T-helper 2 cell treated with Interferon-gamma antibody and Interleukin-4, amounts not matched to agents 5 μg/mL and 100 μg/mL, for 36 hours (primary cell): ENCODE measurements at places on chromosomes 5 and 9.

- DNase-seq, result peak; percentile 8
Observed at GRCh38 chr9:123637945-123638634, 282.1 kb downstream of the CRB2 start.

GRCh38 chr9:89605465-89606048 is 745 bp downstream of the GADD45G start:
- DNase-seq, result peak; percentile 78

- DNase-seq, result no peak
Observed at GRCh38 chr5:79582186-79582585, 30.1 kb upstream of the TENT2 start.

DNA sequence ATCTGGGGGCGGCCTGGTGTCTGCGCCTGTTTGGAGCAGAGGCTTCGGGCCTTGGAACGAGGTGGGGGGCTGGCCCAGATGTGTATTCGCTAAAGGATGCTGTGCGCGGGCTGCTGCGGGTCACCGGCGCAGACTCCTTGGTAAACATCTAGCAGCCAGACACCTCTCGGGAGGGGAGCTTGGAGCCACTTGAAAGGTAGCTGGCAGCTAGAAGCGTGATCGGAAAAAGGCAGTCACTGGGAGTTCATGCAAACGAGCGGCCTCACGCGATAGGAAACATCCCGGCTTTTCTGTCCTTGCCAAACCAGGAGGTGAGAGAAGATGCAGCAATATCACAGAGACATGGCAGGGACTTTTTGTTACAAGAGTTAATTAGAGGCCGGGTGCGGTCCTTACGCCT is 8.1 kb downstream of the LAMC3 start:
- no peak for DNase-seq

DNA sequence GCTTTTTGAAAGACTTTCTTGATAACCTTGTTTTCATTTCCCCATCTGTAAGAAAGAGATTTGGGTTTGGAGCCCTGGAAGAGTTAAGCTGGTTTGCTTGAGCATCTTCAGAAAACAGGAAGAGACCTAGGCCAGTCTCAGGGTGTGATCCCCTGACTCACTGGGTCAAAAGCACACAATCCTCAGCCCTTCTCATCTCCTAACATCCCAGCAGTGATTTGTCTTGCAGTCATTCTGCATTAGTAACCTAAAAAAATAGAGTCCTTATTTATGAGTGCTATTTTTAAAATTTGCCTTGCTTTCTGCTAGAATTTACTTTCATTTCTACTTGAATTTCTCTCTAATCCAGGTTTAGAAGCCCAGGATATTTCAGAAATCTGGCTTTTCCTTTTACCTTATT is 16.4 kb upstream of the ARSB start:
- DNase-seq, result no peak

DNA sequence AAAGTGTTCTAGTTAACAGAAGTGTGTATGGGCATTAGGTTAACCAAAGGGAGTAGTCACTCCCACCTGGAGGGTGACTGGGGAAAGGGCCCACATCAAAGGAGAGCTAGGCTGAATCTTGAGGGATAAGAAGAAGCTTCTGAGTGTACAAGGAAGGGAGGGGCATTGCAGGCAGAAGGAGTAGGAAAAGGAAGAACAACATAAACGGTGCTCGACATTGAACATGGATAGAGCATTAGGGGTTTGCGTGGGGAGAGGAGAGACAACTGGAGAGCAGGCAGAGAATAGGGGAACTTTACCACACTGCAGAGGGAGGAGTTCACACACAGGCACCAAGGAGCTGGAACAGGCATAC is 5.3 kb upstream of the GLRX start:
- no peak for DNase-seq

GRCh38 chr5:142881784-142882126 is 111.6 kb downstream of the ARHGAP26 start:
- no peak for DNase-seq

GRCh38 chr9:131148966-131149687 is 23.7 kb downstream of the NUP214 start:
- DNase-seq, result no peak

DNA sequence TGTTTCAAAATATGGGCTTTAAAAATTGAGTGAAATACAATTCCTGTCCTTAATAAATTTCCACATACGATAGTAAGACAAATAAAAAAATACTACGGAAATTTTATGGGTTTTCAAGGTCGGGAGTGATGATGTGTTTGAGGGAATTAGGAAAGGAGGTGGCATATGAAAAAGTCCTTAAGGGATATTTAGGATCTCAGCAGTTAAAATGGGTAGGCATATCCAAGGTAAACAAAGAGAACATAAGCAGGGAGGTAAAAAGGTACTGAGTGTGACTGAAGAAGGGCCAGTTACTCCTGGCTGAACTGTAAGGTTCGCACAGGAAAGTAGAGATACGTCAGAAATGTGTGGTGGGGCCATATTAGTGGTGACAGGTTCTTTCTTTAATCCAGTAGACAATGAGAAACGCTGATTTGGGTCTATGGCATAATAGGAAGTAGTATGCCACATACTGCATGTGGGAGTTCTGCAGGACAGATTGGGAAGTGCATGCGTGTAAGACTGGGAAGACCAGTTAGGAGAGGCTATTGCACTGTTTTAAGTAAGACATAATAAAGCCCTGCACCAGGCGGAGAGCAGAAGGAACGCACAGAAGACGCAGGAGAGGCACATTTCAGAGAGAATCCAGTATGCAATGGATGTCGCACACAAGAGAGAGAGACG is 937 bp upstream of the HMGCR start:
- DNase-seq, result peak; percentile 15

- peak; percentile 47 for DNase-seq
Observed at GRCh38 chr9:5835808-5836207, 2.9 kb upstream of the ERMP1 start.

DNA sequence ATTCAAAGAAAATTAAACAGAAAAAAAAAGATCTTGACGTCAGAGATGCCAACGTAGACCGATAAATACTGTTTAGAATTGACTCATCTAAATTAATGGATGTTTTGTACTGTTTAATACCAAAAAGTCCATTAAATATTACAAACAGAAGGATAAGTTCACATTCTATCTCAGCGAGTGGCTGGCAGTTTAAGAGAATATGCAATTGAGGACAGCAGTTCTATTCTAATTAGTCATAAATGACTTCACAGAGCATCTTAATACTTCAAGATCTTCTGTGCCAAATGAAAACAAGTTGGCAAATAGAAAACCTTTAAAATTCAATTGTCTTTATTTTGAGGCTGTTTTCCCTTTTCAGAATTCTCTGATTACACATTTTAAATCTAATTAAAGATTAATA is 326.6 kb upstream of the NREP start:
- DNase-seq, result no peak

DNA sequence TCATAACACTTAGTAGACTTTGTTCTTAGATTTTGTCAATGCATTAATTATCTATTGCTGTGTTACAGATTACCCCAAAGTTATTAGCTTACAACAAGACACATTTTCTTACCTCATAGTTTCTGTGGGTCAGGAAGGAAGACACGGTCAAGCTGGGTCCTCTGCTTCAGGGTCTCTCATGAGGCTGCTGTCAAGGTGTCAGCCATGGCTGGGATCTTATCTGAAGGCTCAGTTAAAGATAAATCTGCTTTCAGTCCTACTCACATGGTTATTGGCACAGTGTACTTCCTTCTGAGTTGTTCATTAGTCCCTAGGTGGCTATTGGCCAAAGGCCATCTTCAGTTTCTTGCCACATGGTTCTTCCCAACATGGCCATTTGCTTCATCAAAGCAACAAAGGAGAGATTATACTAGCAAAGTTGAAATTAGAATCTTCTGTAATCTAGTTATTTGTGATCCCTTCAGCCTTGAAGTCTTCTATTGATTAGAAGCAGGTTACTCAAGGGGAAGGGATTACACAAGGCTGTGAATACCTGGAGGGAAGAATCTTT is 25.2 kb downstream of the TDRD7 start:
- no peak for DNase-seq

DNA sequence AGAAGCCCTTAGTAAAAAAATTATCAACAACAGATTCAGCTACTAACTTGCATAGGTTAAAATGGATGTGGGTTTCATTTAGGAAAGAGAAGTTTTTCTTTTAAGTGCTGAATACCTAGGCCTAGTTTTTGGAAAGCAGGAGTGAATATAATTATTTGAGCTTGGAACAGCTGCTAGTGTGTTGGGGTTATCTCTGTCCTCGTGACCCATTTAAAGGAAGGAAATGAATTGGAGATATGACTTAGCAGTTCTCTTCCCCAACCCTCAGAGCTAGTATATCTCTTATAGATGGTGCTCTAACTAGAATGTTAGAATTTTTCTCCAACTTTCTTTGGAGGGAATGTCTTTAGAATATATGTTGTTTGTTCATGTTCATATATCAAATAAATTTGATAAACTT is 38.6 kb downstream of the ZNF366 start:
- DNase-seq, result no peak

- DNase-seq, result no peak
Observed at GRCh38 chr5:150448952-150449516, 505 bp downstream of the RPS14 start.

DNA sequence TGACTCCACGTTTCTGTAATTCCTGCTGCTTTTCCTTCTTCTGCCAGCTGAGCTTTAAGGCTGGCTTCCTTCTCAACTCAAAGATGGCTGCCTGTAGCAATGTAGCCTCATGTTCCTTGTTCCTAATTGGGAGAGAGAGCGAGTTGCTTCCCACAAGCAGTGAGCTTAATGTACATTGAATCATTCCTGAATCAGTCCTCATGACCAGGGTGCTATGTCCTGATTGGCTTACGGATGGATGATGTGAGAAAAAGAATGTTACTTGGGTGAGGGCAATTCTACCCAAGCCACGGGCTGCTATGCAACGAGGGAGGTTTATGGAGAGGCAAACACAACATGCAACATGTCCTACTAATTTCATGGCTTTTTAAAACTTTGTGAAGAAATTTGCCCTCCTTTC is 356.2 kb downstream of the RASEF start:
- DNase-seq, result no peak

- DNase-seq, result no peak
Observed at GRCh38 chr5:133453831-133454230, 158.5 kb downstream of the FSTL4 start.

GRCh38 chr9:105127863-105128220 is 116.6 kb upstream of the SLC44A1 start:
- peak; percentile 47 for DNase-seq

- DNase-seq, result no peak
Observed at GRCh38 chr5:126054577-126055347, 368.4 kb upstream of the GRAMD2B start.

DNA sequence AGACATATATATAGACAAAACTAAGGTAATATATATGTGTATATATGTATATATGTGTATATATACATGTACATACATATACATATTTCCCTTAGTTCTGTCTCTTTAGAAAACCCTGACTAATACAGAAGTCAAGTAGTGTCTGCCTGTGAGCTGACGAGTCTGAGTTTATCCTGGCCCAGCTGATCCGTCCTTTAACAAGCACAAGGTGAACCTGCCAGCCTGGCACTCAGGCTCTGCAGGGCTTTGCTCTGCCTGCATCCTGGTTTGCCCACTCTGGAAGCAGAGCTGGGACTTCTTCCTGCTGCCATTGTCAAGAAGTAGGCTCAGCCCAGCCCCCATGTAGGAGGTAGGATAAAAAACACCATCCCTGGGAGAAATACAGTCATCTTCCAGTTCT is 388.0 kb downstream of the ICE1 start:
- no peak for DNase-seq

DNA sequence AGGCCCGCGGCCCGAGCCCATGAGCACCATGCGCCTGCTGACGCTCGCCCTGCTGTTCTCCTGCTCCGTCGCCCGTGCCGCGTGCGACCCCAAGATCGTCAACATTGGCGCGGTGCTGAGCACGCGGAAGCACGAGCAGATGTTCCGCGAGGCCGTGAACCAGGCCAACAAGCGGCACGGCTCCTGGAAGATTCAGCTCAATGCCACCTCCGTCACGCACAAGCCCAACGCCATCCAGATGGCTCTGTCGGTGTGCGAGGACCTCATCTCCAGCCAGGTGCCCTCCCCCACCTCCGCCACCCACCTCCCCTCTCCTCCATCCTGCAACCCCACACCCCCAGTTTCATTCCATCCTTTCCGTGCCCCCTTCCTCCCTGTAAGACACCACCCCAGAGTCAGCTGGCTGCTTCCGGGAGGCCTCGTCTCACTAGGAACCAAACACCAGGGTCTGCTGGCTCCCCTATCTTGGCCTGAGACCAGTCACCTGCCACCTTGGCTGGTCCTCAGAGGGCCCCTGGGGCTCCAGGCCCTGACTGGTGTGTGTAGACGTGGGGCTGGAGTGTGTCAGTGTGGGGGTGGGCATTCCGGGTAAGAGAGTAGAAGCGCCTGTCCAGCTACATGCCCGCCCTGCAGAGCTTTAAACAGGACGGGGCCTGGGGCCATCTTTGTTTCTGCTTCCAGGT is 655 bp downstream of the GRIN1 start:
- no peak for DNase-seq

DNA sequence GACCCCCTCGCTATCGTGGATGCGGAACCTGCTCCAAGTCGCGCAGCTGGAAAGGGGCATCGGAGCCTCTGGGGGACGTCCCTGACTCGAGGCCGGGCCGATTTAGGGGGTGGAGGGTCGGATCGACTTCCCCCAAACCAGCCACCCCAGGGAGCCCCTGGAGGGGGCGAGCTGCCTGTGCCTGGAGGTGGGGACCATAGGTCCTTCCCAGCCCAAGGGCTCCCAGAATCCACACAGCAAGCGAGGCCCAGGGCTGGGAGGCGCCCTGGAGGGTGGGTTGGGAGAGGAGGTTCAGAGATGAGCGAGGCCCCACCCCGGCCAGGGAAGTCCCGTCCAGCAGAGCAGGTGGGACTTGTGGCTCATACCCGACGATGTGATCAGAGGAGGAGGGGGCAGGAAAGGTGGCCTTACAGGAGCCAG is 147.6 kb downstream of the GAPVD1 start:
- no peak for DNase-seq

DNA sequence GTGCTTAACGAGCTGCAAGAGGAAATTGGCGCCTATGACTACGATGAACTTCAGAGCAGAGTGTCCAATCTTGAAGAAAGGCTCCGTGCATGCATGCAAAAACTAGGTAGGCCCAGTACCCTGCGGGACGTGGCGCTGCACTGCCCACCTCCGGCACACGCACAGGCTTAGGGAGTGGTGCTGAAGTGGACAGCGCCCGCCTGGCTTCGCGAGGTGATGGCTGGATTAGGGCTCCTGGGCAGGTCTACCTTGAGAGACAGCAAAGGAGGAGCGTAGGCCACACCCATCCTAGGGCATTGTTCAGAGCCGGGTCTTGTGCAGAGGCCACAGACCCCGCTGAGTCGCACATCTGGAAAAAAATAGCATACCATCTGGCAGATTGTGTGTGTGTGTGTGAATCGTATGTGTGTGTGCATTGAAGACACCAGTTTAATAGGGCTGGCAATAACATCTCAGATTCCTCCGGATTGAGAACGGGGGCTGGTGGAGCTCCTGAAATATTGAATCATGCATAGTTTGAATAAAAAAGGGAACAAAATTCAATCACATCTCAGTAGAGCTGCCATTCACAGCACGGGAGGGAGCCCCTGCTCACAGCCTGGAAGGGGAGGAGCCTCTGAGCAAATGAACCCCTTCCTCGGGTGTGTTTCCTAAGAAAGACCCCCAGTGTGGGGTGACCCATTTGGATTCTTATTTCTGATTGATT is 11.1 kb downstream of the OLFM1 start:
- no peak for DNase-seq
